ENCODE measurements at places on chromosomes 5 and 9.
A peak's percentile ranks its signal among the peaks of the same experiment; 100 is the strongest.

DNA sequence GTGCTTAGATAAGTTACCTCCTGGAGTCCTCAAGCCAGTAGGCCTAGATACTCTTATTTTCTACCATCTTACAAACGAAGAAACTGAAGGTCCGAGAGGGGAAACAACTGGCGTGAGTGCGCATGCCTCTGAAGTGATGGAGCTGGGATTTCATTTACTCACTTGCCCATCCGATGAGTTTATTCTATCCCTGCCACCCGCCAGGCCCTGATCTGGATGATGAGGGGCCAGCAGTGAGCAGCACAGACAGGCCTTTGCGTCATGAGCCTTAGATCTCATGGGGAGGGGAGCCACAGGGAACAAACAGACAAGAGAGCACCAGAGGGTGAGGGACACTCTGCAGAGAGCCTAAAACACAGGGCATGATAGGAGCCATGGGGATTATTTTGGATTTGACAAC lies 34.1 kb upstream of the SLC2A8 start:
- no peaks in the 10 kb centered on the region for H3K27me3 ChIP-seq
- H3K4me3 ChIP-seq: no peak overlapping the region
- no peak for DNase-seq
- peaks cover 6% of the 10 kb centered on the region for H3K4me1 ChIP-seq
- no peaks in the 10 kb centered on the region for H3K36me3 ChIP-seq

DNA sequence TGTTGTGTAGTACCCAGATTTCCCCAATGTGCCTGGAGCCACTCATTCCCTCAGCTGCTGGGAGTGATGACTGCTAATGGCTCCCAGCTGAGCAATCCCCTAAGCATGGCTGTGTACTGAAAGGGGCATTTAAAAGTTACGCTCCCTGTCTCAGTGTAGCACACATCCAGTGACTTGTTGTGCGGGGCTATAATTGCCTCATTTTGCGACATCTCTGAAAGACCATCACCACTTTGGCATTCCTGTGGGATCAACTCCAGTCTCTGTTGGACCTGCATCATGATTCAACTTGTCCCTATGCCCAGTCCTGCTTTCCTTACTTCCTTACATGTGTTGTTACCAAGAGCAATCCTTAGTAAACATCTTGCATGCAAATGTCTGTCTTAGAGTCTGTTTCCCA lies 201.2 kb upstream of the MPDZ start:
- H3K4me1 ChIP-seq: no peaks in the 10 kb centered on the region
- H3K27me3 ChIP-seq: no peaks in the 10 kb centered on the region

DNA sequence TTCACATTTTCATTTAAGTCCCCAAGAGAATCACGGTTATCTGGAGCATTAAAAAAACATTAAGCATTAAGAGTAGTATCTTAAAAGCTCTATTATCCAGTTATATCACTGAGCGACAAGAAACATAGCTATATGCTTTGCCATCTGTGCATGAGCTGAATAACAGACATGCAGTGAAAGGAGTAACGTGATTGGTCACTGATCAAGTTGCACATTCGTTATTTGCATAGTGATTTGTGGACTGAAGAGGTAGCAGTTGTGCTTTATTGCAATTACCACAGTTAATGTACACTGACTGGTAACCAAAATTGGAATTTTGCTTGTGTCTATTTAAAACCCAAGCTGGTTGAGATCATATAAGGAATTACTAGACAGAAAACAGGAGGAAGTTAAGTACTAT lies 107.4 kb downstream of the MCTP1 start:
- no peak overlapping the region for H3K27ac ChIP-seq
- no peaks in the 10 kb centered on the region for H3K36me3 ChIP-seq

- H3K27ac ChIP-seq: no peak overlapping the region
- H3K4me1 ChIP-seq: no peaks in the 10 kb centered on the region
- H3K36me3 ChIP-seq: no peaks in the 10 kb centered on the region
- peak; percentile 51 for DNase-seq
- H3K27me3 ChIP-seq: no peaks in the 10 kb centered on the region
- no peak overlapping the region for H3K4me3 ChIP-seq
These were observed 515.2 kb downstream of the ZNF608 start for GRCh38 chr5:124231230-124231629.

- no peak overlapping the region for H3K4me3 ChIP-seq
- no peaks in the 10 kb centered on the region for H3K36me3 ChIP-seq
- H3K27me3 ChIP-seq: no peaks in the 10 kb centered on the region
- peaks cover 4% of the 10 kb centered on the region for H3K4me1 ChIP-seq
- no peak overlapping the region for H3K27ac ChIP-seq
These were observed 110.9 kb upstream of the LPAR1 start for GRCh38 chr9:111149018-111149759.

DNA sequence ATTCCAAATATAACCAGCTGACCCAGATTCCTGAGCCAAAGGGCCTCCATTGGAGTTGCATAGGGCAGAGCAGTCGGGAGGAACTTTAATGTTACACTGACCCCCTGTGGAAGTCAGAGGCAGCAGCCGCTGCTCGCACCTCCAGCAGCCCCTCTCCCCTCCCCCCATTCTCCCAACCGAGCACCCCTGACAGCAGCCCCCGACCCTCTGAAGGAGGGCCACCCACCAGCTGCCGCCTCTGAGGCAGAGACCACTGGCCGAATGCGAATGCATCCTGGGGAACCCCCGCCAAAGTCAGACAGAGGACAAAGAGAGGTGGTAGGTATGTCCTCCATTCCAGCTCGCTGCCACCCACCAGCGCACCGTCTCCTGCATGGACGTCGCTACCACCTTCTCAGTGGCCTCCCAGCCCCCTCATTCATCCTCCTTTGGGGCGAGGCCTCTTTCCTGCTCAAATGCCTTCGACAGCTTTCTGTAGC lies 231.0 kb downstream of the CDK5RAP2 start:
- H3K36me3 ChIP-seq: no peaks in the 10 kb centered on the region
- H3K27ac ChIP-seq: no peak overlapping the region
- peak; percentile 32 for DNase-seq
- H3K4me1 ChIP-seq: no peaks in the 10 kb centered on the region

DNA sequence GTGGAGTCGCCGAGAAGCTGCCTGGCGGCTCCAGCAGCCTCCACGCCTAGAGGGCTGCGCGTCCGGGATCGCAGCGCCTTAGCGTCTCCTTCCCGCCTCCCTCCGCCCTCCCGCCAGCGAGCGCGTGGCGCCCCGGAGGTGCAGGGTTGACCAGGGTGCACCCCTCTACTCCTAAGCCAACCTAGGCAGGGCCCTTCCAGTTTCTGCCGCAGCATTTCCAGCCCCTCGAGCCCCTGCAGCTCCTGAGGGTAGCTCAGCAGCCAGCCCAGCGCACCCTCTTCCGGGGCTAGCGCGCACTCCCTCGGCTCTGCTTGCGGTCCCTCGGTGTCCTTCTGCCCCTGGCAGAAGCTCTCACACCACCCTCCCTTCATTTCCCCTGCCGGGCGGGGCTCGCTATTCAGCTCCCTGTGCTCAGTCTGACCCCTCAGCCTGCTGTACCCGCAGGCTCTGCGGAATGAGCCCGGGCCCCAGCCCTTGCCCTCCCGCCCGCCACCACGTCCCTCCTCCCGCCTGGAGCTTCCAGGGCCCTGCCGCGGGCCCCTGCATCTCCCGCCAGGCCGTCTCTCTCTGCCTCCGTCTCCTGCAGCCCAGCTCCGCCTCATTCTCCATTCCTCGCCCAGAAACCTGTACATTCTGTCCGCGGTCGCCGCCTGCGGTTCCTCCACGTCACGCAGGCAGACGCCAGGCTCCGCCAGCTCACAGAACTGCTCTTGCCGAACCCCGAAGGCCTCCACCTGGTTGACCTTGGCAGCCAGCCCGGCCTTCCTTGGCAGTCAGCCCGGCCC lies 61.8 kb downstream of the SPATA31C2 start:
- H3K36me3 ChIP-seq: no peaks in the 10 kb centered on the region
- peaks cover 10% of the 10 kb centered on the region for H3K27me3 ChIP-seq
- H3K27ac ChIP-seq: no peak overlapping the region
- H3K4me1 ChIP-seq: peaks cover 13% of the 10 kb centered on the region
- peak overlapping the region; percentile 63 for H3K4me3 ChIP-seq

DNA sequence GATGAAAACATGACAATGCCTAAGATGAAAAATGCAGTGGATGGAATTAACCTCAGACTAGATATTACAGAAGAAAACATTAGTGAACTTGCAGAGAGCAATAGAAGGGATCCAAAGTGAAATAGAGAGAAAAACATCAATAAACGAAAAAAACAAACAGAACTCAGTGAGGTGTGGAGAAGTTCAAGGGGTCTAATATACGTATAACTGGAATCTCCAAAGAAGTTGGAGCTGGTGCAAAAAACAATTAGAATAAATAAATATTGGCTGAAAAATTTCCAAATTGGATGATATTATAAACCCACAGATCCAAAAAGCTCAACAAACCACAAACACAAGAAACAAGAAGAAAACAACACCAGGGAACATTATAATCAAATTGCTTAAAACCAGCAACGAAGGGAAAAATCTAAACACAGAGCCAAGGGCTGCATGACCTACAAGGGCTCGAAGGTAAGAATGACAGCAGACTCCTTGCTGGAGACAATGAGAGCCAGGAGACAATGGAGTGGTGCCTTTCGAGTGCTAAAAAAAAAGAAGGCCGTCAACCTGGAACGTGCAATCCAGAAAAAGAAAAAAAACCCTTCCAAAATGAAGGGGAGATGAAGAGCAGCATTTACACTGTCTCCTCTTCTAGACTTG lies 11.8 kb downstream of the FAM163B start:
- DNase-seq: peak; percentile 56
- no peak overlapping the region for H3K27ac ChIP-seq
- no peak overlapping the region for H3K4me3 ChIP-seq
- H3K36me3 ChIP-seq: no peaks in the 10 kb centered on the region

DNA sequence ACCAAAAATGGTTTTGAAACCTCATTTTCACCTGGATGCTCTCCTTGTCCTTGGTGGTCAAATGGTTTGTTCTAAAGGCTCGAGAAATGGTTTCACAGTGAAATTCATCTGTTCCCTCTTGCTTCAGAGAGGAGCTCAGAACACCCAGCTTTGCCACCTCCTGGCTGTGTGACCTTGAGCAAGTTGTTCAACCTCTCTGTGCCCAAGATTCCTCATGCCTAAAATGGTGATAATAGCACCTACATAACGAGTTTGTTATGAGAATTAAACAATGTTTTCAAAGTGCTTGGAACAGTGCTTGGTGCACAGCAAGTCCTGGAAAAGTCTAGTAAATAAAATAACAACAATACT lies 6.5 kb upstream of the GADD45G start:
- H3K4me3 ChIP-seq: no peak overlapping the region
- no peak overlapping the region for H3K27ac ChIP-seq
- DNase-seq: no peak
- H3K36me3 ChIP-seq: no peaks in the 10 kb centered on the region
- no peaks in the 10 kb centered on the region for H3K27me3 ChIP-seq

- no peaks in the 10 kb centered on the region for H3K27me3 ChIP-seq
- peaks cover 2% of the 10 kb centered on the region for H3K36me3 ChIP-seq
- peak within 1 kb of the TSS; percentile 99 for H3K27ac ChIP-seq
These were observed at the start of gene KLHL9 for GRCh38 chr9:21334701-21335632. KLHL9 (minus strand) TSS chr9:21335404; CDS start chr9:21334859, 545 bp downstream.

- no peaks in the 10 kb centered on the region for H3K36me3 ChIP-seq
- no peaks in the 10 kb centered on the region for H3K27me3 ChIP-seq
- H3K27ac ChIP-seq: no peak overlapping the region
- H3K4me3 ChIP-seq: no peak overlapping the region
- DNase-seq: no peak
These were observed 27.5 kb upstream of the IRX4 start for GRCh38 chr5:1910081-1910760.

GRCh38 chr5:146463446-146463845 lies 16.3 kb downstream of the TCERG1 start:
- H3K27ac ChIP-seq: no peak overlapping the region
- H3K4me1 ChIP-seq: no peaks in the 10 kb centered on the region
- H3K36me3 ChIP-seq: peaks cover 65% of the 10 kb centered on the region
- no peaks in the 10 kb centered on the region for H3K27me3 ChIP-seq
- DNase-seq: no peak

DNA sequence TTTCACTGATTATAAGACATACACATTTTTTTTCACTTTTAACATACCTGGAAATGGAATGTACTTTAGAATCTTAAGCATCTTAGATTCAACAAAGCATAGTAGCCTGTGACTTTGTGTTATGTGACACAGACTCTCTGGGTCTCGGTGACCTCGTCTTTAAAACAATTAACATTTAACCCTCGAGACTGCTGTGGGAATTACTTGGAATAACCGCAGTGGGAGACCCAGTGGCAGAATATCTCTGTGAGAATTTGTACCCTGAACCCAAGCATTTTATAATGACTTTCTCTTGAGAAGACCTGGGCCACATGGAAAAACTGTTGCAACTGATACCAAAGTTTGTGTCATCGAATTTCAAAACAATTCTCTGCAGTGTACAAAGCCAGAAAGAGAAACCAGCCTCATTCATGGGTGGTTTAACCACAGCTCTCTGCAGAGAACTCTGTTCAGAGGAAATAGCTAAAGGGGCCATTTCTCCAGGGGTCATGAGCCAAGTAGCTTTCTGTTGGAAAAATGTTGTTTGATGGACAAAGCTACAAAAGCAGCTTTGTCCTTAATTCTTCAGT lies 10.0 kb upstream of the RETREG1 start:
- no peaks in the 10 kb centered on the region for H3K27me3 ChIP-seq
- H3K27ac ChIP-seq: no peak overlapping the region
- peak; percentile 72 for DNase-seq
- H3K36me3 ChIP-seq: no peaks in the 10 kb centered on the region
- peaks cover 21% of the 10 kb centered on the region for H3K4me1 ChIP-seq

- no peak for DNase-seq
- no peaks in the 10 kb centered on the region for H3K4me1 ChIP-seq
- no peaks in the 10 kb centered on the region for H3K27me3 ChIP-seq
- H3K4me3 ChIP-seq: no peak overlapping the region
- no peaks in the 10 kb centered on the region for H3K36me3 ChIP-seq
These were observed 121.4 kb upstream of the TMEM161B start for GRCh38 chr5:88390096-88390441.

DNA sequence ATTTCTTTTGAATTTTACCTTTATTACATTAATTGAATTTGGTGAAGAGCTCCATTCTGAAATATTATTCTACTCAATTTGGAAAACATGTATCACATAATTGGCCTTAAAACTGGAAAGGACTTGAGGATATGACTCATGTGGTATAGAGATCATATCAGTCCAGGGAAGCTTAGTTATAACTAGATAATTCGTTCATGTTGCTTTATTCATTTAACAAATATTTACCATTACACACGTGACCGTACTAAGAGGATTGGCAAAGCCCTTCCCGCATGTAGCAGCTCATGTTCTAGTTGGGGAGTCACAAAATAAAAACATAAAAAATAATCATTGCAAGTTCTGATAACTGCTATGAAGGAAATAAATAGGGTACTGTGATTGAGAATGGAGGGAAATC lies 1816.5 kb downstream of the MAT2B start:
- H3K4me1 ChIP-seq: no peaks in the 10 kb centered on the region
- H3K36me3 ChIP-seq: no peaks in the 10 kb centered on the region
- no peak for DNase-seq
- no peaks in the 10 kb centered on the region for H3K27me3 ChIP-seq

DNA sequence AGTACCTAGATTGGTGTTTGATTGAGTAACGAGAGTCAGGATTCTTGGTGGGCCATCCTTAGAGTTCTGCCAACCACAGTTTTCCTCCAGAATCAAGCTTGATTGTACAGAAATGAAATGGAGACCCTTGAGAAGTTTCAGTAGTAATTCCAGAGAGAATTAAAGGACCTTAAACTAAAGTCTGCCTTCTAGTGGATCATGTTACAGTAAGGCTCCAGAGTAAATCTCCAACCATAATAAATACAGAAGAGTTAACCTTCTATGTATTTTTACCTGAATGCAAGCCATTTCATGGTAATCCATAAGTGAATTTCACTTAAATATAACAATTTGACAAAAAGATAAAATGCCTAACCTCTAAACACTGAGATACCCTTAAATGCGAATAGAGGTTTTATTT lies 53.0 kb upstream of the CNTLN start:
- no peak overlapping the region for H3K4me3 ChIP-seq
- H3K4me1 ChIP-seq: no peaks in the 10 kb centered on the region
- no peaks in the 10 kb centered on the region for H3K36me3 ChIP-seq
- no peak overlapping the region for H3K27ac ChIP-seq
- DNase-seq: no peak
- H3K27me3 ChIP-seq: no peaks in the 10 kb centered on the region
